ENCODE measurements at places on chromosomes 6 and 20.

GRCh38 chr20:38833857-38834164, 28.3 kb downstream of the PPP1R16B start:
- no peak for DNase-seq

GRCh38 chr6:159163901-159164370, 5.3 kb upstream of the FNDC1 start:
- DNase-seq: no peak

GRCh38 chr20:63473555-63474449, 1.3 kb upstream of the KCNQ2 start:
- no peak for DNase-seq

DNA sequence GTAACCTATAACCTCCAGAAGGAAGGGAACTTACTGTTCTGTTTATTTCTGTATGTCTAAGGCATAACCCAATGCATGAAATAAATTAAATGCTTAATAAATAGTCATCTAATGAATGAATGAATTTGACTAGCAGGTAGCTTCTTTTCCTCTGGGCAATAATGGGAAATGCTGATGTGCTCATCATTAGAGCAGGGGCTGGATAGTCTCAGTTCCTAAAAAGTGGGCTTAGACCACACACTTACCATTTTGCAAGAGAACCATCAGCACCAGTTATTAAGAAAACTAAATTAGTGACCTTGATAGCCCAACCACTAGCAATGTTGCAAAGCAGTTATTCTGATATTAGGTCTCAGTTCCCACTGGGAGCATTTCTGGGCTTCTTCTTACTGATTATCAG, 449.7 kb downstream of the CDC5L start:
- DNase-seq: no peak

DNA sequence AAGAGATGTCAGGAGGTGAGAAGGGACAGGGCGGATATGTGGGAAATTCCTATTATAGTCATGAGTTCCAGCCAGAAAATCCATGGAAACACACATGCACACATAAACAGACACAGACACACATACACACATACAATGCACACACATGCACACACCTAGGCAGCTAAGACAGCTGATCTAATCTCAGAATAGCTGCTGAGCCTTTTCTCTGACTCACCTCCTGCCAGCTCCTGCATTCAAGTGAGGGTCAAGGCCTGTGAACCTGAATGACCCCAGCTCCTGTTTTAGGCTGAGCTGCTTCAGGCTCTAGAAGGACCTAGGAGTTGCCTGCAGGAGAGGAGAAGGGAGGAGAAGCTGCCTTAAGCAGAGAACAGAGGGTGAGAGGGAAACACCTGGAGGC, 21.6 kb upstream of the RAET1L start:
- DNase-seq: no peak

Measured in mucosa of gallbladder (tissue), 1 donor.